IPS DF 6.9 (cell line): ENCODE measurements at places on chromosomes 7 and 10.

GRCh38 chr10:11782793-11783557, 40.2 kb upstream of the PROSER2 start:
- no peak for DNase-seq

DNA sequence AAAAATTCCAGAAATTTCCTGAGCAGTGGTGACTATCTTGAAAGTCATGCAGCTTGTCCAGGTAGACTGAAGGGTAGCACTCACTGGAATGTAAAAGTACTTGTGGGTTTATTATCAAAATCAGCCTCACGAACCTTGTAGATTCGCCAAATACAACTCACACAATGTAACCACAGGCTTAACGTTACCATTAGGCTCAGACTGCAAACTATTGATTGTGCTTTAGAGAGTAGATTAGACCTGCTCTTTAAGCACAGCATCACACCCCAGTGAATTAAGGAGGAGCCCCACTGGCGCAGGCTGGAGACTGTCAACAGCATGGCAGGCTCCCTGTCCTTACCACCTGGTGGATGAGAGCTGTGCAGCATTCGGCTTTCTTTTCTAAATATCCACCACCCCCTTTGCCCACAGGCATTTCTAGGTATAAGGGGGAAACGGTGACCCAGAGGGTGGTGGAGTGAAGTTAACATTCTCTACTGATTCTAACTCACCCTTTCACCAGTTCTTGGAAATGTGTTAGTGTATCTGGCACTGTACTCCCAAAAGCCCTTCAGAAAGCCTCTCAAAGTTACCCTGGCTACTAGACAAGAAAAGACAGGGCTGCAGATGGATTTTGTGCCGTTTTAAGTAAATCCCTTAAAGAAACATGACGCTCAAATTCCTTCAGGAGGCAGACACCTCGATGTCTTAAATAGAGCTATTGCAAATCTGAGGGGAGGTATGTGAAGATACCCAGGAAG, 56.6 kb downstream of the GSDME start:
- no peak for DNase-seq

GRCh38 chr10:128087884-128088709, 38.1 kb downstream of the MKI67 start:
- DNase-seq: no peak

- DNase-seq: no peak
Measured at GRCh38 chr7:32299133-32299702, 191.0 kb downstream of the LSM5 start.

DNA sequence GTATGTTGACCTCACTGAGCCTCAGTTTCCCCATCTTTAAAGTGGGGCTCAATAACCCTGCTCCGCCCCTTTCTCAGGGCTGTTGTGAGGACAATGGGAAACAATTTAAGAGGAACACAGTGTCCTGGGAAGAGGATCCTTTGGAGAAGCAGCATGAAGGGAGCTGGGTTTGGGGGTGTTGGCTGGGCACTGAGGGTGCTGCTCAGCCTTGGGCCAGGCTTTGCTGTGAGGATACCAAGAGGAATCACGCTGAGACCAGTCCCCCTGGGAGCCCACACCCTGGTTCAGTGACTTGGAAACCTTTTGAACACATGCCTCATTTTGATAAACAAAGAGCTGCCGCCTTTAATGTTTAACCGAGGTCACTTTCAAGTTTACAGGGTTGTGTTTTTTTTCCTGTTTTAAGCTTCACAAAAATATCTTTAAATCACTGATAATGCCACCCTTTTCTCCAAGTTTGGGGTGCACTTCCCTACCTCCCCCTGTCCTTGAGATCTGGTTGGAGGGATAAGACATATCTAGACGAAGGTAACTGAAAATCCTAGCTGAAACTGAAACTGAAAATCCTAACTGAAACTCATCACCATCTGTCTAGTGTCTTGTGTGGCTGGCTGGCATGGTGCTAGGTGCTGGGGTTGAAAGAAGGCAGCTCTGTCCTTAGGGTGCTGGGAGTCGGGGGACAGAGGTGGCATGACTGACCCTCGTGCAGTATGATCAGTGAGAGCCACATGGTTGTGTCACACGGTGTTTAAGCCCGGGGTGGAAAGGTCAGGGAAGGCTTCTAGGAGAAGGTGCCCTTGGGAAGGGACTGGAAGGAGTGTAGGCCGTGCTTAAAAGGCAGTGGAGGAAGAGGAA, 27.7 kb downstream of the ZNF775 start:
- no peak for DNase-seq

GRCh38 chr10:115004236-115004862, 66.4 kb downstream of the TRUB1 start:
- no peak for DNase-seq

- no peak for DNase-seq
Measured at GRCh38 chr7:135193615-135194081, 17.7 kb downstream of the WDR91 start.

DNA sequence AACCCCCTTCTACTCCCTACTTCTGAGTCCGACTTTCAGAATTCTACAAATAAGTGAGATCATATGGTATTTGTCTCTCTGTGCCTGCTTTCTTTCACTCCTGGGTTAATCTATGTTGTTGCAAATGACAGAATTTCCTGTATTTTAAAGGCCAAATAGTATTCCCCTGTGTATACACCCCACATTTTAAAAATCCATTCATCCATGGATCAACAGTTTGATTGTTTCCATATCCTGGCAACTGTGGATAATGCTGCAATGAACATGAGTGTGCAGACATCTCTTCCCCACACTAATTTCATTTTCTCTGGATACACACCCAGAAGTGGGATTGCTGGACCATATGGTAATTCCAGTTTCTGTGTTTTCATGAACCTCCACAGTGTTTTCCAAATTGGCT, 225.8 kb upstream of the TCERG1L start:
- no peak for DNase-seq

GRCh38 chr7:148561099-148561498, 29.5 kb upstream of the C7orf33 start:
- no peak for DNase-seq

DNA sequence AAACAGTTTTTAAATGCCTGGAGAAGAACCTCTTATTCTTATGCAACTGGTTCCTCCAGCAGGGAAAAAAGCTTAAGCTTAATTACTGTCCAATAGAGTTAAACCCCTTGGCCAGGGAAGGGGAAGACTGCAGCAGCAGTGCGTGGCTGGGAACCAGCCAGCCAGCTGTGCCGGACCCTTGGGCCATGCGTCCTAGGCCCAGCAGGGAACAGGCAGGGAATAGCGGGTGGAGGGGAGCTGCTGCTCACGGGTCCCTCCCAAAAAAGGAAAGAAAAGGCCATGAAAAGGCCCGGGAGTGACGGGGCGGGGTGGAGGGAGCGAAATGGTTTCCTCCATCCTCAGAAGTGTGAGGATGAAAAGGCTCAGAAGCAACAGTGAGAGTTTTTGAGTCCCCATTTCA, 35.2 kb upstream of the HECW1 start:
- DNase-seq: no peak
